ENCODE measurements at places on chromosomes 16 and 17.

GRCh38 chr16:80063031-80063712, 462.6 kb upstream of the MAF start:
- no peak for DNase-seq

- no peak for DNase-seq
Measured at GRCh38 chr17:78144736-78145641, 1.2 kb upstream of the C17orf99 start.

- no peak for DNase-seq
Measured at GRCh38 chr16:70548936-70549335, 25.3 kb downstream of the SF3B3 start.

- DNase-seq = no peak
Measured at GRCh38 chr16:90047714-90048346, 28.6 kb upstream of the DBNDD1 start.

GRCh38 chr17:19386051-19386929, 700 bp downstream of the MFAP4 start:
- DNase-seq = no peak

- DNase-seq = no peak
Measured at GRCh38 chr16:66134875-66135274, 231.6 kb upstream of the CDH5 start.

DNA sequence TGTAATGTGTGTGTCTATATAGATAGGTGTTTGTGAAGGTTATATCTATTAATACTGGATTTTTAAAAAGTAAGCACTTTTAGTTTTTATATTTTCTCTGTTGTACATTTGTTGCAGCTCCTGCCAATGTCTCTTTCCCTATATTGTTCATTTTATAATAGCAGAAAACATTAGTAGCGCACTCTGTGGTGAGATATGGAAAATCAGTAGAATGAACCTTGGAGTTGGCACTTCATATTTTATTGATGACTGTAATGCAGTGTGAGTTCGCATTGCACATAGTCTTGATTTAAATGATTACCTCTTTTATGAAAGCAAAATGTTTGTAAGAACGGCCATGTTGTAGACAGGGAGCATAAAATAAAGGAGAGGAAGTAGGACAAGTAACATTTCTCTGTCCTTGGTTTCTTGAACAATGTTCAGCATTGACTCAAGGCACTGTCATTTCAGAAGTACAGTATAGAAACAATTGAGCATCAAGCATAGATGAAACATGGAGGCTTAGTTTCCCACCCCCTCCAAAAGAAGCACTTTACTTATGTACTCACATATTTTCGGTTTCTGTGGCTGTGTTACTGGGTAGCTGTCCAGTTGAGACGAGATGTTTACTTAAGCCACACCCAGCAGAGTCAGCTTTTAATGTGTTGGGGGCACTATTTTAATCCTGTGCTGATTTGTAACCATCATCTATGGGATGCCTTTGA, 74.0 kb downstream of the TANC2 start:
- no peak for DNase-seq

All from left renal pelvis (tissue), 4 donors.